Hematopoietic multipotent progenitor cell treated with erythropoietin and hydrocortisone succinate and interleukin-3 and kit ligand, for 8 days (in vitro differentiated cells): ENCODE measurements at places on chromosomes 12 and 14.

DNA sequence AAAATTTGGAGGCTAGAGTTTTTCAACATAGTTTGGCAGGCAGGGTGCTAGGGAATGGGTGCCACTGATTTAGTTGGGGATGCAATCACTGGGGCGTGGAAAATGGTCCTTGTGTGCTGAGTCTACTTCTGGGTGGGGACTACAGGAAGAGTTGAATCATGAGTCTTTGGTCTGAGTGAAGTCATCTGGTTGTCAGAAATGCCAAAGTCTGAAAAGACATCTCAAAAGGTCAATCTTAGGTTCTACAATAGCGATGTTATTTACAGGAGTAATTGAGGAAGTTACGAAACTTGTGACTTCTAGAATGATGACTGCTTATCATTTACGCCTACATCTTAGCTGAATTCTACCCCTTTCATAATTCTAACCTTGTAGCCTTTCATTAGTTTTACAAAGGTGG is 209.1 kb downstream of the NUBPL start:
- DNase-seq, result no peak

GRCh38 chr12:104357421-104357952 is 53.9 kb downstream of the EID3 start:
- no peak for DNase-seq

GRCh38 chr14:34224221-34224620 is 237.8 kb downstream of the SPTSSA start:
- no peak for DNase-seq

GRCh38 chr12:71282020-71282419 is 124.2 kb upstream of the TSPAN8 start:
- no peak for DNase-seq

GRCh38 chr12:83919081-83919480 is 993.5 kb downstream of the SLC6A15 start:
- no peak for DNase-seq

DNA sequence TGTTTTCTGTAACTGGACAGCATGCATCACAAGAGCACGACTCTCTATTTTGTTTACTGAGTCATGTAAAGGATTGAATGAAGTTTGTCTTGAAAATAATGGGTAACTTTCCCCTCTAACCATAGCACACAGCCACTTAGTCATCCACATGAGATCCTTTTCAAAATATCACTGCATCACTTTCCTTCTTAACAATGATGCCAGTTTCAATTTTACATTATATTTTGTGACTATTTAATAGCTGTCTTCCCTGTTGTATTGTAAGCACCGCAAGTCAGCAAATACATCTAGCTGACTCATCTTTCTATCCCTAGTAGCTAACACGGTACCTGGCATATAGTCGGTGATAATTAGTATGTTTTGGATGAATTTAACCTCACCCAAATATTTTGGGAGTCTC is 83.3 kb upstream of the PPM1H start:
- DNase-seq, result no peak

- peak; percentile 79 for DNase-seq
Observed at GRCh38 chr14:65949711-65950516, 536.3 kb upstream of the CCDC196 start.

DNA sequence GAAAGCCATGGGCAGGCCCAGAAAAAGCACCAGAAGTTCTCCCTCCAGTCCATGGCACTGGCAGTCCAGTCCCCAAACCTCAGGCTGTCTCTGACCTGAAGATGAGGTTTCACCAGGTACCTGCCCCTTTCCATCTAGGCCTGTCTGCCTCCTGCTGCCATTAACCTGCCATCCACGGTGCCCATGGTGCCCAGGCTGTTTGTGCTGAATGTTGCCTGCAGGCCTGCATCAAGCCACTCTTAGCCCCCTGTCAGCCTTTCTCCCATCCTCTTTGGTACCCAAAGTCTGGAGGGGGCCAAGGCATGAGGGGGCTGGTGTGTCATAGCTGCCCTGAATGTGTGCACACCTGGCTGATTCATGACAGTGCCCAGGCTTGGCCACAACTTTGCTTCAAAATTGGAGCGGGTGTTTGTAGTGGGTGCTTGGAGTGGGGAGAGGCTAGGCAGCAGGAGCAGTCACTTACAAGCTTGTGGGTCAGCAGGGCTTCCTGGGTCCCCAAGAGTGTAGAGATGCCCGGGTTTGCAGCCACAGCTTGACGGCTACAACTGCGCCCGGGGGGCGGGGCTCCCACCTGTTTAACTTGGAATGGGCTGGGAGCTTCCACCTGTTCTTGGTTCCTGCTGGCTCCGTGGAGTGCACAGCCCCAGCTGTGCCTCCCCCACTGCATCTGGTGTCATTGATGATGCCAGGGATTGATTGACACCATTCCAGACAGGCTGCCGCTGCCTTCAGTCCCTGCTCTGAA is 88.5 kb downstream of the GPHN start:
- DNase-seq, result no peak

- DNase-seq, result no peak
Observed at GRCh38 chr12:111448266-111448830, 42.6 kb downstream of the SH2B3 start.

DNA sequence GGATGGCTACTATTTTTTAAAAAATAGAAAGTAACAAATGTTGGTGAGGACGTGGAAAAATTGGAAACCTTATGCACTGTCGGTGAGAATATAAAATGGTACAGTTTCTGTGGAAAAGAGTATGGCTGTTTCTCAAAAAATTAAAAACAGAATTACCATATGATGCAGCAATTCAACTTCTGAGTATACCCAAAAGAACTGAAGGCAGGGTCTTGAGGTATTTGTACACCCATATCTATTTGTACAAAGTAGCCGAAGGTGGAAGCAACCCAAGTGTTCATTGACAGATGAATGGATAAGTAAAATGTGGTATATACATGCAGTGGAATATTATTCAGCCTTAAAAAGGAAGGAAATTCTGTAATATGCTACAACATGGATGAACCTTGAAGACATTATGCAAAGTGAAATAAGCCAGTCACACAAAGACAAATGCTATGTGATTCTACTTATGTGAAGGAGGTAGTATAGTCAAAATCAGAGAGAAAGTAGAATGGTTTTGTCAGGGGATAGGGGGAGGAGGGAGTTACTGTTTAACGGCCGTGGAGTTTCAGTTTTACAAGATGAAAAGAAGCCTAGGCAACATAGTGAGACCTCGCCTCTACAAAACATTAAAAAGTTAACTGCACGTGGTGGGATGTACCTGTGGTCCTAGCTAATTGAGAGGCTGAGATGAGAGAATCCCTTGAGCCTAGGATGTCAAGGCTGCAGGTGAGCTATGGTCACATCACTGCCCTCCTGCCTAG is 38.4 kb upstream of the CCT2 start:
- DNase-seq, result no peak

DNA sequence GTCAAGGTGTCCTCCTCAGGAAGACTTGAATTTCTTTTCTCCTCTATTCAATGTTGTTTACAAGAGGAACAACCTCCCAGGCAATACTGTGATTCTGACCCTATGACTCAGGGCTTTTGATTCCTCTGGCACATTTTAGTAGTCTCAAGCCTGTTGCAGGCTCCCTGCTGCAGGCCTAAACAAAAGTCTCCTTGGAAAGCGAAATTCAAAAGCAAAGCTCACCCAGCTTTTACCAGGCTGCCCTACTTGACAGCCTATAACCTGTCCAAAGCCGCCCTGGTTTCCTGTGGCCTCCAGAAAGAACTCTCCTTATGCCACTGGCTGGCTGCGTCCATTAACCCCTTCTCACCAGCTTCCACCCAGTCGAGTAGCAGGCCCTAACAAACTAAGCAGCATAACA is 11.6 kb downstream of the FGD6 start:
- no peak for DNase-seq

DNA sequence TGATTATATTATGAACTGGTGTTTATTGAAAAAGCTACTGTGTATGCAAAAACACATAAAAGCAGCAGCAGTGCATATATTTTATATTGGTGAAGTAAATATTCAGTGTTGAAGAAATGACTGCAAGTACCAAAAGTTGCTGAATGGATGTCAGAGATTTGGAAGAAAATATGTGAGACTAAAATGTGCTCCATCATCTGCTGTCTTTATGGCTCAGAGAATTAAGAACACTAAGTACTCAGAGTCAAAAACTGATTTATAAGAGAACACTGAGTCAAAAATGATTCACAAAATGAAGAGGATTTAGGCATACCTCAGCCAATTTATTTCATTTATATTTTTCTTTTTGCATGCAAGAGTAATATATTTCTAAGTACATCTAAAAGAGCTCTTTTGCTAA is 86.3 kb upstream of the PDZRN4 start:
- no peak for DNase-seq

DNA sequence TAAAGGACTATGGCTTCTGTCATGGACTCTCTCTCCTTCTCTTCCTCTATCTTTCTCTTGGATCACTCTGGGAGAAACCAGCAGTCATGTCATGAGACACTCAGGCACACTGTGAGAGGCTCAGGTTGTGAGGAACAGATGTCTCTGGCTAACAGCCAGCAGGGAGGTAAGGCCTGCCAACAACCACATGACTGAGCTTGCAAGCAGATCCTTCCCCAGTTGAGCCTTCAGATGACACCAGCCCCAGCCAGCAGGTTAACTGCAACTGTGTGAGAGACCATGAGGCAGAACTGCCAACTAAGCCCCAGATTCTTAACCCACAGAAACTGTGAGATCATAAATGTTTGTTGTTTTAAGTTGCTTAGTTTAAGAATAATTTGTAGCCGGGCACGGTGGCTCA is 90.6 kb downstream of the VCPKMT start:
- DNase-seq, result peak; percentile 52

DNA sequence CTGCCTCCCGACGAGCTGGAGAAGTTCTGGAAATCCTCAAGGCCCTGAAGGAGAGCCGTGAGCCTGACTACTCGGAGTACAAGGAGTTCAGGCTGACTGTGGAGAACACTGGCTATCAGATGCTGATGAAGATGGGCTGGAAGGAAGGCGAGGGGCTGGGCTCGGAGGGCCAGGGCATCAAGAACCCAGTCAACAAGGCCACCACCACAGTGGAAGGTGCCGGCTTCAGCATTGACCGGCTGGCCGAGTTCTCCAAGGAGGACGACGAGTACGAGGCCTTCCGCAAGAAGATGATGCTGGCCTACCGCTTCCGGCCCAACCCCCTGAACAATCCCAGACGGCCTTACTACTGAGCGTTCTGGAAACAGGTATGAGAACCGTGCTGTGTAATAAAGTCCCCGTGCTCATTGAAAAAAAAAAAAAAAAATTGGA is 366.1 kb upstream of the ATXN7L3B start:
- no peak for DNase-seq

DNA sequence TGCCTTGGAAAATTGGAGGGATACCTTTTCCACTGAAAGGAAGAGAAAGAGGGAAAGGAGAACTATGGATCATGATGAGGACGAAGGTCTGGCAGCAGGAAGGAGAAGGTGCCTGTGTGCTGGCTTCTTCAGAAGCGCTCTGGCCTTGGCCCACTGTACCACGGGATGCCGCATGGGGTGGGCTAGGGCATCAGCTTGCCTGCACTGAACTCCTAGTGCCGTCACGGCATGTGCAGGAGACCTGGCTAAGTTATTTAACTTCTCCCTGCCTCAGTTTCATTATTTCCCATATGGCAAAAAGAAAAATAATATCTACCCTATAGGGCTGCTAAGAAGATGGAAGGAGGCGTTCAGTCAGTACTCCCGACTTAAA is 28.1 kb downstream of the FBXO21 start:
- DNase-seq, result no peak

DNA sequence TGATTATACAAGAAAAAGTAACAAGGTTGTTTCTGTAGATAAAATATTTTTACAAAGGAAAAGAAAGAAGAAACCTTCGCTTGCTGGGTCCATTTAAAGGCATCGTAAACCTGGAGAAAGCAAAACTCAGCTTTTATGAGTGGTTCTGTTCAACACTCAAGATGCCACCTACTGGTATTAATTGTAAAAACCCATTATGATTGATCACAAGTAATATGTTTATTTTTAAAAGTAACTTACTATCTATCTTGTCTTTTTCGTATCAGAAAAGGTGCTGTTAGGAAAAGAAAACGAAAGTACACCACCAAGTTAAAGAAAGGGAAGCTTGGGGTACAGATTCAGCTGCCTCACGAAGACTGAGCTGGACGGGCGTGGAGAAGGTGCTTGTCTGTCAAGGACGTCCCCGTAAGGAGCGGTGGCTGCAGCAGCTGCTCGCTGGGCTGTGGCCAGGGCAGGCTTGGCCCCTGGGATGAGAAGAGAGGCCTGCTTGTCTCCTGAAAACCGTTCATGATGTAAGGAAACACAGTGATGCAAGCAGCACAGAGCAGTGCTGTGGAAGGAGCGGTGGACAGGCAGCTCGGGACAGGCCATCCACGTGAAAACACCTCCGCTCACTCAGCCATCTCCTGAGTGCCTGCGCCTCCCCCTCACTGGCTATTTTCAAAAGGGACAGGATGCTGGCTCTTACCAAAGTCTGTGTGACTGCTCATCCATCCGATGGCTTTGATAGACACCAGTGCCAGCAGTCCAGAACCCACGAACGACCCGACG is 25.0 kb downstream of the SLC15A4 start:
- DNase-seq, result no peak

DNA sequence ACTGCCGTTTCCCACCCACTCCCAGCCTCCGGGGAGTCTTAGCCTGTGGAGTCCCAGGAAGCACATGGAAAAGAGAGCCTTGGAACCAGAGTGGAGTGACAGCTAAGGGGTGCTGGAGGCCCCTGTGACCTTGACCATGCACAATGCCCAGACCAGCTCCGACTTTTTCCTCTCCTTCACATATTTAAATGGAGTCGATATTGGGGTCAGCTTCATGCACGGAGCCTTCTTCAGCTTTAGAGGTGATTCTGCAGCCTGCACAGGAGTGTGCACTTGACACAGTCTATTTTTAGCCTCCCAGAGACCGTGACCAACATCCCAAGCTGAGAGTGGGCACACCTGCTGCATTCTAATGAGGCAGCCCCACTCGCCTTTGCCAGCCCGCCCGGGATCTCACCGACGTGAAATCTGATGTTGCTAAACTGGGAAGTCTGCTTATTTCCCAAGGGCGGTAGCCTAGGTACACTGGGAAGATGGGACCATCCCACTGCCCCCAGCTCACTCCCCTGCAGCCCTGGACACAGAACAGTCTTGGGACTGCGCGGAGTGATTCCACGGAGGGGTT is 47.5 kb downstream of the PRMT8 start:
- DNase-seq, result no peak

- DNase-seq, result no peak
Observed at GRCh38 chr14:88599761-88600439, 37.1 kb downstream of the ZC3H14 start.

- DNase-seq, result no peak
Observed at GRCh38 chr14:71579331-71579730, 352.9 kb upstream of the RGS6 start.

DNA sequence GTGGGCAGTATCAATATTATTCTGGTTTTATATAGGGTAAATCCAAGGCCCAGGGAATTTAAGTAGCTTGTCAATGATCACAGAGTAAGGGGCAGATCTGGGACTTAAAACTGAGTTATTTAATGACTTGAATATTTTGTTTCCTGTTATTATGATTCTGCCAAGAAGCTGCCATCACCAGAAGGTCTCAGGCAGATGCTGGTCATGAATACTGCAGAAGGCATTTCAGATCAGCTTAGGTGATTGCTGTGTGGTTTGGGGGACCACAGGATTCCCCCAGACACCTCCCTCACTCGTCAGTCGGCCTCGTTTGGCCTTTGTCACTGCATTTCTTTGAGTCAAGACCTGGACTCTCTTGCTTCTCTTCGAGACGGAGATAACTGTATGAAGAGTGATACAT is 47.7 kb upstream of the EVL start:
- no peak for DNase-seq
